Kidney glomerular epithelial cell (primary cell): ENCODE measurements at places on chromosomes 4 and X.

- DNase-seq = no peak
Measured at GRCh38 chrX:107724653-107725052, 50.9 kb downstream of the TSC22D3 start.

DNA sequence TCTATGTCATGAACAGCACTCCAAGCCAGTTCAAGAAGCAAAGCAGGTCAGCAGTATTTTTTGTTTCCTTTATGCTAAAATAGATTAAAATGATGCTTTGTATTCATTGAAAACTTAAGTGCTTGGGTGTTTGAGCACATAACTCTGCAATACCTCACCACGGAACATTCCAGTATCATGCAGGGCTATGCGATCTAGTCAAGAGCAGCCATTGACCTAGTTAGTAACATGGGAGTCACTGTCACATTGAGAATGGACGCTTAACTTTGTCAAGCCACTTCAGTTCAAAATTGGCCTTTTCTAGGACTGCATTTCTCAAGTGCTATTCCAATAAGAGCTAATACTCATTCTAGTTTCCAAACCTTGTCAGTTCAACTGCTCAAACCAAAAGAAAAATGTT is 160.1 kb upstream of the FSTL5 start:
- DNase-seq = no peak

DNA sequence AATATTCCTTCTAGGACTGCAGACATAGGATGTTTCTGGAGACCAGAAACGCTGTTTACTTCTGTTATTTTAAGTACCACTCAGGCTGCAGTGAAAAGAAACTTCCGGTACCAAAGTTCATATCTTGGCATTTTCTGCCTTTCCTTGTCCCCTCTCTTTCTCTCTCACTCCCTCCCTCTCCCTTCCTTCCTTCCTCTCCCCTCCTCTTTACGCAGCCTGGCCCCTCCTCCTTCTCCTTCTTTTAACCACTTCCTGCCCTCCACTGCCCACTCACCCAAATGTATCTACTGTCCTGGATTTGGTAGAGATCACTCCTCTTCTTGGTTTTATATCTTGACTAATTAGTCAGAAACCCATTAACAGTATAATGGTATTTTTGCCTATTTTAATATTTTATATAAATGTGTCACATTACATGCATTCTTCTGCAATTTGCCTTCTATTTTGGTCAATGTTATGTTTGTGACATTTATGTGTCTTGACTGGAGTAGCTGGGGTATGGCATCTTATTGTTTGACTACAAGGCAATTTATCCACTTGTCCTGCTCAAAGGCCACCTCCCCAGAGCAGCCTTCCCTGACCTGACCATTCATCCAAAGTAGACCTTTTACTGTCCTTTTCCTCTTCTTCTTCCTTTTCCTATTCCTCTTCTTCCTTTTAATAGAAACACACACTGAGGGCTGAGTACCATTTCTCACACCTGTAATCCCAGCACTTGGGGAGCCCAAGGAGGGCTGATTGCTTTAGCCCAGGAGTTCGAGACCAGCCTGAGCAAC is 56.9 kb downstream of the BCOR start:
- no peak for DNase-seq

GRCh38 chr4:103073792-103074438 is 2.6 kb downstream of the SLC9B2 start:
- DNase-seq = no peak

DNA sequence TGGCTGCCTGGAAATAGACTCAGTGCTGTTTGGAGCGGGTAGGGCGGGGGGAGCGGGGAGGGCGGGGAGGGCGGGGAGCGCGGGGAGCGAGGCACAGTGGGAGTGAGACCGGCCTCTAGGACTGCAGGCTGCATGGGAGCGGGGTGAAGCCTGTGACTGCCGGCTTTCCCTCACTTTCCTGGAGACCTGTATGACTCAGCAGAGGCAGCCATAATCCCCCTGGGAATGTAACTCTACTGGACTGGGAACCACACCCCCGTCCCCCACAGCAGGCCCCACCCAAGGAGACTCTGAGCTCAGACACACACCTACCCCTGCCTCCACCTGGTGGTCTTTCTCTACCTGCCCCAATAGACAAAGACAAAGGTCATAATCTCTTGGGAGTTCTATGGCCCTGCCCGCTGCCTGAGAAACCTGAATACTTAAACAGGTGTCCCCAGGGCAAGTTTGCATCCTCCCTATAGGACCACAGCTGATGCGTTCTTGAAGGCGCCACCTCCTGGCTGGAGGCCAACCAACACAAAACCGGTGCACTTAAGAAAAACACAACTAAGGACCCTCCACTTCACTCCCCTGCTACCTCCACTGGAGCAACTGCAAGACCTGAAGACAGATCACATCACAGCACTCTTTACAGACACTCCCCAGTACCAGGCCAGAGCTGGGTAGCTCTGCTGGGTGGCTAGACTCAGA is 18.0 kb downstream of the HDAC8 start:
- no peak for DNase-seq

GRCh38 chrX:40054793-40055192 is 43.0 kb downstream of the BCOR start:
- no peak for DNase-seq

GRCh38 chrX:152898442-152898841 is 575 bp downstream of the ZNF185 start:
- no peak for DNase-seq

- no peak for DNase-seq
Measured at GRCh38 chrX:33307911-33308354, 96.6 kb upstream of the DMD start.

DNA sequence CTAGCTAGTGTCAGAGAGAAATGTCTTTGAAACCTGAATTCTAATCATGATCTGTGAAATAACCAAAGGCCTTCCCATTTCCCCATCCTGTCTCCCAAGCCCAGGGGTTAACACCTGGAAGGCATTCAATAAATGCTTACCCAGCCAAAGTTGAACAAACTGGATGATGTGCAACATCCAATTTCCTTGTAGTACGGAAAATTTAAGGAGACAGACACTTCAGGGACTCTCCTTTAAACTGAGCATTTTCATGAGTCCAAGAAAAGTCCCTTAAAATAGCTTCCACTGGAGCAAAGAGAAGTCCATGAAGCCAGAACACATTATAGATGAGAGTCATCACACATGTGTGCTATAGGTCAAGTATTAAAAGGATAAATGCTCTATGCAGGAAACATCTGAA is 271.2 kb downstream of the RAB28 start:
- no peak for DNase-seq

DNA sequence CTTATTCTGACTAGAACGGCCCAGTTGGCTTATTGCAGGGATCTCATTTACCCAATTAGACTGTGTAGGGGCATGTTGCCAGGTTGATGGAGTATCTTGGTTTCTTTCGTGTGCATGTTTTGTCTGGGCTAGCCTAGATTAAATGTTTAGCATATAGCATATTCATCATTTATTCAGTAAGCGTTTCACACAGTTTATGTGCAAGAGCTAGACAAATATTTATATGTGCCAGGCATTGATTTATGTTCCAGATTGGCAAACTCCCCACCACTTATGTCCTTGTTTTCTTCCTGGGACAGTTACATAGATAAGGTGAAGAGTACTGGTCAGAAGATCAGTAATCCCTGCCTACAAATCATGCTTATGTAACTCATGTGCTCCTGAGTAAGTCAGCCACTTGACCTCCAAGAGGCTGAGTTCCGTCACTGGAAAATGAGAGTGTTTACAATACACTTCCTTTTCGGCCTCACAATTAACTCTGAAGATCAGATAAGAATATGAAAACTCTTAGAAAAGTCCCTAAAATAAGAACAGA is 57.2 kb downstream of the RUFY3 start:
- no peak for DNase-seq

- DNase-seq = no peak
Measured at GRCh38 chr4:5955201-5955821, 62.4 kb upstream of the CRMP1 start.

GRCh38 chr4:2791518-2792395 is 1.1 kb upstream of the SH3BP2 start:
- no peak for DNase-seq

GRCh38 chrX:40154853-40155588 is 57.3 kb upstream of the BCOR start:
- no peak for DNase-seq

- no peak for DNase-seq
Measured at GRCh38 chr4:45679411-45679810, 444.4 kb downstream of the GABRG1 start.

DNA sequence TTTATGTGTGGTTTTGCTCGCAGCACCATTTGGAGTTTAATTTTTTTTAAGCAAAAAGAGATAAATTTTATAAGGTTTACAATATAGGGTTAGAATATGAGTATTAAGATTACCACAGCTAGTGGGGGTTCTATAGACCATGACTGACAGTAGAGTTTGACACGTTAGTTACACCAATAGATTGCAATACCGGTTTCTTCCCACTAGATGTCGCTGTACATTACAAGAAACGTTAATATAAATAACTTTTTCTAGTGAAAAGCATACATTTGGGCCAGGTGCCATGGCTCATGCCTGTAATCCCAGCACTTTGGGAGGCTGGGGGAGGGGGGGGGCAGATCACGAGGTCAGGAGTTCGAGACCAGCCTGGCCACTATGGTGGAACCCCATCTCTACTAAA is 433.6 kb downstream of the MAGEB5 start:
- no peak for DNase-seq

- DNase-seq = peak; percentile 74
Measured at GRCh38 chr4:118888666-118889311, at the start of gene SYNPO2. TSS of gene SYNPO2 (plus strand) at chr4:118888854. CDS start at chr4:118889037, 183 bp downstream.

- DNase-seq = no peak
Measured at GRCh38 chr4:184011826-184012380, 106.8 kb downstream of the STOX2 start.

DNA sequence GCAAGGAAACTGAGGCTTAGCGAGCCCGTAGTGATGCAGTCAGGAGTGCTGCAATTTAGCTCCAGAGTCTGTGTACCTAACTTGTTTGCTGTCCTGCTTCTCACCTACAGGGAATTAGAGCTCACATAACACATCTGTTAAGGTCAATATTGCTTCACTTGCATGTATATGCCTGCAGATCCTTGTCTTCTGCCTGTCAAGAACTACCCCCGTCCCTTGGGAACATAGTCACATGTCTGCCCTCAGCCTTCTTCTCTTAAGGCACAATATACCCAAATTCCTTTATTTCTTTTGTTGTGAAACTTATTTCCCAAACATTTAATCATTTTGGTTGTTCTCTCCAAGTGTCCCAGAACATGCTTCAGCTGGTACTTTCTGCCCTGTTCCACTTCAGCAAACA is 103.3 kb upstream of the LEF1 start:
- no peak for DNase-seq

DNA sequence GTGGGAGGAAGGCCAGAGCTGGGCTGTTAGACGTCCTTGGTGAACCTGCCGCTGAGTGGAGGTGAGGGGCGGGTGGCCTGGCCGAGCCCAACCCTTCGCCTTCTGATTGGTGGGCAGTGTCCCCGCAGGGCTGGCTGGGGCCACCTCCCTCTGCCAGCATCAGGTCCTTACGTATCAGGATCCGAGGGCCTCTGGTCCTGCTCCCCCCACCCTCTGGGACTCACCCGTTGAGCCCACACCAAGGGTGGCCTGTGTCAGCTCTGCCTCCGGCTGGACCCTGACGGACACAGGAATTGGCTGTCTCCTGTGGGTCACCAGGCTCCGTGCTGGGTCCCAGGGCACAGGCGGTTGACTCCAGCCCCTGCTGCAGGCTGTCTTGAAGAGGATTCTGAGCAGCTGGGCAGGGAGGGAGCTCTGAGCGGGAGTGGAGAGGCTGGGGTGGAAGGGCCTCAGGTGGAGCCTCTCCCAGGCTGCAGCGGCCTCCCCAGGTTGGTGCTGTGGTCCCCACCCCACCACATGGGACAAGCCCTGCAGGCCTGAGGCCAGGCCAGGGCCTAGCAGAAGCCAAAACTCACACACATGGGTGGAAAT is 58.4 kb upstream of the NKX1-1 start:
- no peak for DNase-seq

DNA sequence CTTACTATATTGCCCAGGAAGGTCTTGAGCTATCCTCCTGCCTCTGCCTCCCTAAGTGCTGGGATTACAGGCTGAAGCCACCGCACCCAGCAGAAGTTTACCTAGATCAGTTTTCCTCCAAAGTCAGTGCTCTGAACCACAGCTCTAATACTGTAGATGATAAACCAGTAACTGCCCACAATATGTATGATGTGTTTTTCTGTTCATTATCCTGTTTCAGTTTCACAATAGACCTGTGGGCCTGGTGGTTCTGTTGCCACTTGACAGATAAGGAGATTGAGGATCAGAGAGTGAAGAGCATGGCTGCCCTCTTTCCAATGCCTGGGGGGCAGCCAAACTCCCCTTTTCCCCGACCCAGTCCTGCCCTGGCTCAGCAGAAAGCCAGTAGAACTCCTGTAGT is 87.0 kb downstream of the EFNB1 start:
- DNase-seq = no peak
